ENCODE measurements at places on chromosomes 1 and 21.
A peak's percentile ranks its signal among the peaks of the same experiment; 100 is the strongest.

GRCh38 chr1:33916786-33917185 is 52.9 kb downstream of the HMGB4 start:
- no peak for DNase-seq

DNA sequence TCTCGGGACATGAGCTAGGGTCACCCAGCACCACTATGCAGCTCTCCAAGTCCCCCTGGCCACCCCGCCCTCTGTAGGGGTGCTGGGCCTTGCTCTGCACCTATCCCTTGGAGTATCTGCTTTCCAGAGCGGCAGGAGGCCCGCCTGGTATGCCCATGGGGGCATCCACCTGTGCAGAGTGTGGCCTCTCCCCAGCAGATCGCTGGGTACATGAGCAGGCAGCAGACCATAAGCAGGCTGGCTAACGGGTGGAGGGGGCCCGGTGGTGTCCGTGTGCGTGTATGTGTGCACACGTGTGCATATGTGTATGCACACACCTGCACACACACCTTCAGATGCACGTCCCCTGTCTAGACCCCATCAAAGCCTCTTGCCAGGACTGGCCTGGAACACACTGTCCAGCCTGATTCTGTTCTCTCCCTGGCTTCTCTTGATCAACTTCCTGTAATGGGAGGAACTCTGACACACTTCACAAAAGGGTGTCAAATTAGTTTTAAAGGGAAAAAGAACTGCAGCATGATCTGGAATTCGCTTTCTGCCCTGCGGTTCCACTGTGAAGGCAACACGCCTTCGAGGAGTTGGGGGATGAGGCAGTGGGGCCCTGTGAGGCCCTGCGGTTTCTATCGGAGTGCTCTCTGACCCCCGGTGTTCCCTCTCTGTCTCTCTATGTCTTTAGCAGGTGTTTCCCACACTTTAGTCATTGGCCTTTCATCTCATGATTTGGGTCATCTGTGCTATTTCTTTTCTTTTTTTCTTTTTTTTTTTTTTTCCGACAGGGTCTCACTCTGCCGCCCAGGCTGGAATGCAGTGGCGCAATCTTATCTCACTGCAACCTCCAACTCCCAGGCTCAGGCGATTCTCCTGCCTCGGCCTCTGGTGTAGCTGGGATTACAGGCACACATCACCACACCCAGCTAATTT is 17.2 kb upstream of the NPHP4 start:
- no peak for DNase-seq

- DNase-seq, result no peak
Measured at GRCh38 chr1:113793878-113794834, 18.1 kb downstream of the RSBN1 start.

DNA sequence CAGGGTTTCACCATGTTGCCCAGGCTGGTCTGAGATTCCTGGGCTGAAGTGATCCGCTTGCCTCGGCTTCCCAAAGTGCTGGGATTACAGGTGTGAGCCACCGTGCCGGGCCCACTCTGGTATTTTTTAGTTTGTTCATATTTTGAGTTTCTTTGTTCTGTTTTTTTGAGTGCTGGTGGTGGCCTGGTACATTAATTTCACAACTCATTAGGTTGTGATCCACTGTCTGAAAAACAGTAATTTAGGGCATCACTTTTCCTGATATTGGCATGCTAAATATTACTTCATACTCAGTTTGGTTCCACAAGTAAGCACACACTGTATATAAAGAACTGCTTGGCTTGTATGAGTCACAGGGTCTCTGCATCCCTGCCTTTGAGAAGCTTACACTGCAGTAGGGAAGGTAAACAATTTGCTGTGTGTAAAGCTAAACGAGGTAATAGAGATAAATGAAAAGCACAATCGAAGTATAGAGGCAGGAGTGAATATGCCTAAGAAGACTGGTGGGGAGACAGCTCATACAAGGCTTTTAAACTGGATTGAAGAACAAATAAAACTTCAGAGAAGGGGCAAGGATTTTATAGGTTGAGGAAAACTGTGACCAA is 7.7 kb downstream of the SNX27 start:
- no peak for DNase-seq

GRCh38 chr1:59045636-59046035 is 251.3 kb upstream of the FGGY start:
- DNase-seq, result no peak

- no peak for DNase-seq
Measured at GRCh38 chr1:22250724-22251123, 107.8 kb upstream of the WNT4 start.

DNA sequence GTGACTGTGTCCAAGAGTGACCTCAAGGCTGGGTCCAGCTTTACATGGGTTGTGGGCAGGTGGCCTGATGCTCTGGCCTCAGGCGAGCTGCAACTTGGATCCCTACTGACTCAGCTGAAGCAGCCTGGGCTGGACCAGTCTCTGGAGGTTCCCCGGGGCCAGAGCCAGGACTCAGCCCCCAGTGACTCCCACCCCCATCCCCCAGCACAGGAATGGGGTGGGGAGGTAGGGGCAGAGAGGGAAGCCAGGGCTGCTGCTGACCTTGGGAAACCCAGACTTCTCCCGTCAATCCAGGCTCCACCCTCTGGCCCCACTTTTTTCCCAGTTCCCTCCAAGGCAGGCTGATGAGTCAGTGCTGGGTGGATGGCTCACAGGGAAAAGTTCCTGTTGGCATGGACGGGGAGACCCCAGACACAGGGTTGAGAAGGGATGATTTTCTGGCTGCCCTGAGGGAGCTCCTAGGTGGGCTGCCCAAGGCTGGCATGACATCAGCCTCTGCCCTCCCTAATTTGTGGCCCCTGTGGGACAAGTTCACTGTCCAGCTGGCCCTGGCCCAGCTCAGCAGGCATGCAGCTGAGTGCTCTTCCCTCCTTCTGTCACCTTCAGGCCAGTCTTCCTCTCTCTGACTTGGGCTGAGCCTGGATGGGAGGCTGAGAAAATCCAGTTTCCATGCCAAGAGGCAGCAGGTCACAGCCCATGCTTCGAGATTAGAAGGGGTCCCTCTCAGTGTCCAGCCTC is 2.2 kb downstream of the ZC3H12A start:
- no peak for DNase-seq

- no peak for DNase-seq
Measured at GRCh38 chr1:100353988-100354387, 1.7 kb downstream of the CDC14A start.

GRCh38 chr1:196407358-196408051 is 200.7 kb downstream of the KCNT2 start:
- DNase-seq, result no peak

- peak; percentile 70 for DNase-seq
Measured at GRCh38 chr1:154609398-154610380, 1.7 kb upstream of the ADAR start.

DNA sequence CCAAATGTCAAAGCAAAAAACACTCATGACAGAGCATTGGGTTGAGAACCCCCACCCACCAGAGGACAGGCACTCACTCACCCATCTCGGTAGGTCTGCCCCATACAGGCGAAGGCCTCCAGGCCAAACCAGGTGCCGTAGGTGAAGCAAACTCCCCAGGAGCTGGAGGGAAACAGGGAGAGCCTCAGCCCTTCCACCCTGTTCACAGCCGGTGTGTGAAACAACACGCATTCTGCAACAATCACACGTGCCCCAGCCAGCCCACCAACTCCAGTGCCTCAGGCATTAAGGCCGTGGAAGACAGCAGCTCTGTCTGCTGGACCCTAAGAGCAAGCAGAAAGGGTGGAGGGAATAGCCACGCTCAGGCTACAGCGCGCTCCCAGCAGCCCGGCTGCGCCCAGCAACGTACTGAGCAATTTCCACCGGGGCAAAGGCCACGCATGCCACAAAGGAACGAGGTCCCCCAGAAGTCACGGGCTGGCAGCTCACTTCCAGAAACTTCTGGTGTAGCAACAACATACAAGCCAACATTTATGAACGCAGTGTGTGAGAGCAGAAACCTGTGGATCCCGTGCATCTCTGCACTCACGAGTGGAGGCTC is 11.4 kb upstream of the SPATC1L start:
- DNase-seq, result no peak

GRCh38 chr1:31122741-31123140 is 57.2 kb upstream of the PUM1 start:
- no peak for DNase-seq

GRCh38 chr1:65260851-65261473 is 48.4 kb upstream of the DNAJC6 start:
- no peak for DNase-seq

DNA sequence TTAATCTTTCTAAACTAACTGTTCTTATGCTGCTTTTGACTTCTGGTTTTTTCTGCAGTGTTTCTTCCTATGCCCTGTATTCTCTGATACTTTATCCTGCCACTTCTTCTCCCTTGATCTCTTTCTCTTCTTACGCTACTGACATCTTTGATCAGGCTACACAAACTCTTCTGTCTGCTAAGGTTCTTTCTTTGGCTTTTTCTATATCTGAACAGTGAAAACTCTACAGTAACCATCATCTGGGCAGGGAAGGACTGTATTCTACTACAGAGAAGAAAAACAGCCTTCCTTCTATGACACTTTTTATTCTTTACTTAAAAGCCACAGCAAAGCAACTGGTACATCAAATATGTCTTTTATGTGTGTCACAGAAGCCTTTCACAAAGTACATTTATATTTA is 7.4 kb upstream of the NEXN start:
- no peak for DNase-seq

Measured in activated T-cell treated with anti-CD3 and anti-CD28 coated beads, Interleukin-2, amount 50 U/mL, for 48 hours (primary cell).